Body of pancreas (tissue), 4 donors: ENCODE measurements at places on chromosomes 4 and X. TPM values are rescaled to one million over a fixed set of nuclear protein-coding genes. Genes with fewer than 3 reads are reported as not detected.

The PNPLA4 gene
- total RNA-seq, result 5.7 TPM

The PAGE1 gene
- total RNA-seq, result not detected

The ETDC gene
- total RNA-seq, result not detected

The ADGRG2 gene
- total RNA-seq, result 0.66 TPM

DNA sequence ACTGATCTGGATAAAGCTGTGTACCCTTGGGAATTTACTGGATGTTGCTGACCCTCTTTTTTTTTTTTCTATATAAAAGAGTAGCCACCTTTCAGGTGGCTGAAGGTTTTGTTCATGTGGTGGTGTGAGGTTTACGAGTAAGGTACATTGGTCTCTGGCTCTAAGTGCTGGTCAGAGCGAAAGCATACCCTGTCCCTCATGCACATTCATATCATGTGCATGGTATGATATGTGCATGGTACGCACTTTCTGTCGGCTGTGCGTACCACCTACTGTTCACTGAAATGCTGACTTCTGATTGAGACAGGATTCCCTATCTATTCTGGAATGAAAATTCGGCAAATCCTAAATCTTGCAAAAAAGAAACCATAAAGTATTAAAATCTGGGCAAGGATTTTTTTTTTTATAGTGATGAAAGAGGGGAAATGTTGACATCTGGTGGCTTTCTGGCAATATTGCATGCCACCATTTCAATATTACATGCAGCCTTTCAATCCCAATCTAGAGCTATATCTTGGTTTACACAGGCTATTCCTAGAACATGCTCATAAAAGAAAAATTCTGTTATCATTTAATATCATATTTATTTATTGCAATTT is 32.8 kb downstream of the FAM149A start:
- H3K27me3 ChIP-seq, result no peaks in the 10 kb centered on the region
- no peak overlapping the region for H3K4me3 ChIP-seq
- peak overlapping the region; percentile 48 for H3K27ac ChIP-seq
- H3K4me1 ChIP-seq, result peaks cover 18% of the 10 kb centered on the region

DNA sequence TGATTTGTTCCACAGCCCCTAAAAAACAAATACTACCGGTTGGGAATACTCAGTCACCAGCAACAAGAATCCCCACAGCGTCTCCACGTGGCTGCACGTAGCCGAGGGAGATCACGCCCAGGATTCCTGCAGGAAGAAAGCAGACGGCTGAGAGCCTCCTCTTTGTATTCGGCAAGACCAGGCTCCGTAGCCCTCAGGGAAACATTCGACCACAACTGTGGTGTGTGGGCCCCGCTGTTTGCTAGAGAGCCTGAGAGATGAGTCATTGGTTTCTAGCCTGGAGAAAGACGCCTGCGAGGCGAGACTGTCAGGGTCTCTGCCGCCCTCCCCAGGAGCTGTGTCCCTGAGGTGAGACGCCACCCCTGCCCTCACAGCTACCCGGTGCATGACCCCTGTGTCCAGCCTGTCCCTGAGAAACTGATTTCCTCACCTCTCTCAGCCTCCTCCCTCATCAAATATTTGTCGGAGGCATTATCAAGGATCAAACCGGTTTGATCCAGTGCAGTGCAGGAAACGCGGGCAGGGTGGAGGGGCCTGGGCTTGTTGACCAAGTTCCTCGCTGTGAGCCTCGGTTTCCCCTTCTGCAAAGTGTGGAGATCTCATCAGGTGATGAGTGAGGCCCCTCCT is 4.7 kb upstream of the S100P start:
- no peaks in the 10 kb centered on the region for H3K4me1 ChIP-seq
- peak; percentile 34 for DNase-seq
- no peaks in the 10 kb centered on the region for H3K36me3 ChIP-seq
- no peak overlapping the region for H3K27ac ChIP-seq
- no peaks in the 10 kb centered on the region for H3K27me3 ChIP-seq
- H3K4me3 ChIP-seq, result no peak overlapping the region

DNA sequence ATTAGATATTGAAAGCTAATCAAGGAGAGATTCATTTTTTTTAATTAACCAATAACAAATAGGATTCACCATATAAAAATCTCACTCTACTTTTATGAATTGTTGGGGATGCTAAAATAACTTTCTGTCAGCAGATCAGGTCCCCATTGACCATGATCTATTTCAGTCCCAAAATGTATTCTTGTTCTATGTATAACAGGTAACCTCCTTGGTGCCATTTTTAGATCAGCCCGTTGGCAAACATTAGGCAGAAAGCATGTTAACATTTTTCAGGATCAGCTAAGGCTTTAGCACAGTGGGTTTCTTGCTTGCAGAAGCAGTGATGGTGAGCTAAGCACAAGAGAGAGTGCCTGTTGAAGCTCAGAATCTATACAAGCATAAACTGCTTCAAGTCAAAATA is 40.8 kb upstream of the COX7B2 start:
- H3K27me3 ChIP-seq, result no peaks in the 10 kb centered on the region
- no peak overlapping the region for H3K27ac ChIP-seq
- H3K4me3 ChIP-seq, result no peak overlapping the region
- H3K36me3 ChIP-seq, result no peaks in the 10 kb centered on the region
- H3K4me1 ChIP-seq, result no peaks in the 10 kb centered on the region
- no peak for DNase-seq

GRCh38 chr4:7389101-7389701 is 45.5 kb downstream of the PSAPL1 start:
- no peak overlapping the region for H3K4me3 ChIP-seq
- H3K4me1 ChIP-seq, result no peaks in the 10 kb centered on the region
- H3K27ac ChIP-seq, result no peak overlapping the region
- no peaks in the 10 kb centered on the region for H3K36me3 ChIP-seq
- no peak for DNase-seq

DNA sequence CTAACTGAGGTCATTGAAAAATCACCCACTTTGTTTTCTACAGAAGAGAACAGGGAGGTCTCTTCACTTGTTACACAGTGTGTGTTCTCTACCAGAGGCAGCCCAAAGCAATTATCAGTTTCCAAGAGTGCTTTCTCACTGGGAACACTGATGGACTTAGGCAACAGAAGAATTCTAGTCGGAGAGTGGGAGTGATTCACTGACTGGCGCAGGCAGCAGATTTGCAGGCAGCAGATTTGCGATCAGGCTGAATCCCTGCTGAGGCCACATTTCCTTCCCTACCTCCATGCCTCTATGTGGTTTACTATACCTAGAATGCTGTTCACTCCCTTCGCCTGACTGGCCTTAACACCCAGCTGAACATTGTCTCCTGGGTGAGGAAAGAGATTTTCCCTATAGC is 6.6 kb downstream of the OCIAD2 start:
- no peaks in the 10 kb centered on the region for H3K36me3 ChIP-seq
- DNase-seq, result no peak
- H3K27me3 ChIP-seq, result no peaks in the 10 kb centered on the region
- H3K27ac ChIP-seq, result no peak overlapping the region
- peaks cover 4% of the 10 kb centered on the region for H3K4me1 ChIP-seq

GRCh38 chrX:48890934-48891401 is 6.6 kb downstream of the TIMM17B start:
- peak overlapping the region; percentile 25 for H3K4me3 ChIP-seq
- H3K4me1 ChIP-seq, result peaks cover 8% of the 10 kb centered on the region
- H3K27me3 ChIP-seq, result no peaks in the 10 kb centered on the region
- no peaks in the 10 kb centered on the region for H3K36me3 ChIP-seq
- H3K27ac ChIP-seq, result no peak overlapping the region

DNA sequence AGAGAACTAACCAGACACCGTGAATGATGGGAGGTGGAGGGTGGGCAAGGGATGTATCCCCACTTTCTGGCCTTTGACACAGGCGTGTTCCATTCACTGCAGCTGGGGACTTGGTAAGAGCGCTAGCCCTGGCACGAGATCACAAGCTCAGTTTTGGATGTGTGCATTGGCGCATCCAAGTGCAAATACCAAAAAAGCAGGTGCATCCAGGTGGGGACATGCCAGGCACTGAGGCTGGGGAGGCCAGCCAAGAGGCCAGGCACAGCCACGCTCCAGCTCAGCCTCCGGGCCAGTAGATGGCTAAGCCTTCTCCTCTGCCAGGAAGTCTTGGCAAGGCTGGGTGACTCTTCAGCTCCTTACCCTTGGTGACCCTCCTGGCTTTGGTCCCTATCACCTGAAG is 4.4 kb upstream of the ZFP92 start:
- no peak for DNase-seq
- H3K27me3 ChIP-seq, result no peaks in the 10 kb centered on the region
- peaks cover 6% of the 10 kb centered on the region for H3K4me1 ChIP-seq
- no peak overlapping the region for H3K27ac ChIP-seq
- H3K4me3 ChIP-seq, result no peak overlapping the region
- no peaks in the 10 kb centered on the region for H3K36me3 ChIP-seq

GRCh38 chrX:39883666-39884065 is 214.1 kb downstream of the BCOR start:
- H3K36me3 ChIP-seq, result no peaks in the 10 kb centered on the region
- DNase-seq, result no peak
- no peaks in the 10 kb centered on the region for H3K4me1 ChIP-seq

DNA sequence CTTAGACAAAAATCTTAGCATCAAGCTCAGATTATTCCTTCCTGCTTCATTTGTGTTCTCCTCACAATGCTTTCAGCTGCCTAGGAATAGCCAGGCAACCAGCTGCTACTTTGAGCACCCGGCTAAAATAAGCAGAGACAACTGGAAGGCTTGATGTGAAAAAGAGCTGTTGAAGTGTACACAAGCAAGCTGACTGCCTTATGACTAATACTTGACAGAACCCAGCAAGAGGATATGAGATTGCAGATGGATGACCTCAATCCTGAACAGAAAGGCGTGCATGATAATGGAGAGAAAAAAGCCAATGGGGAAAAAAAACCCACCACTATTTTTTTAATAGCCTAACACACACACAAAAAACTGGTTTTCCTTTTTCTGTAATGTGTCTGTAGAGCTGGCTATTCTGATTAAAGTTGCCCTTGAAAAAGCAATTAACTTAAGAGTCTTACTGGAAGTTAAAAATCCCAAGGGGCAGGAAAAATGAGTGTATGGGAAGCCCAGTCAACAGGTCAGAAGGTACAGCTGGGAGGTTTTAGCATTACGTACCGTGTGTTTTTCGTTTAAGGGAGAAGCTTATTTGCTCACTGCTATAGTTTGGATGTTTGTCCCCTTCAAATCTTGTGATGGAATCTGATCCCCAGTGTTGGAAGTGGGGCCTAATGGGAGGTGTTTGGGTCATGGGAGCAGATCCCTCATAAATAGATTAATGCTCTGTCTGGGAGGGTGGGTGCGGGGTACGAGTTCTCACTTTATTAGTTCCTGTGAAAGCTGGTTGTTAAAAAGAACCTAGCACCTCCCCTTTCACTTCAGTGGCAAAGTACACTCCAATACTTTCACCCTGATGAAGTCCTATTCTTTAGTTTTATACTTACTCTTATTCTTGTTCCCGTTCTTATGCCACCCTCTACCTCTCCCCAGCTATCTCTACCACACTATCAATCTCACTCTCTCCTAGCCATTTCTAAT is 37.1 kb upstream of the HERC6 start:
- no peak overlapping the region for H3K4me3 ChIP-seq
- H3K27ac ChIP-seq, result no peak overlapping the region
- no peaks in the 10 kb centered on the region for H3K4me1 ChIP-seq
- DNase-seq, result no peak
- no peaks in the 10 kb centered on the region for H3K27me3 ChIP-seq

DNA sequence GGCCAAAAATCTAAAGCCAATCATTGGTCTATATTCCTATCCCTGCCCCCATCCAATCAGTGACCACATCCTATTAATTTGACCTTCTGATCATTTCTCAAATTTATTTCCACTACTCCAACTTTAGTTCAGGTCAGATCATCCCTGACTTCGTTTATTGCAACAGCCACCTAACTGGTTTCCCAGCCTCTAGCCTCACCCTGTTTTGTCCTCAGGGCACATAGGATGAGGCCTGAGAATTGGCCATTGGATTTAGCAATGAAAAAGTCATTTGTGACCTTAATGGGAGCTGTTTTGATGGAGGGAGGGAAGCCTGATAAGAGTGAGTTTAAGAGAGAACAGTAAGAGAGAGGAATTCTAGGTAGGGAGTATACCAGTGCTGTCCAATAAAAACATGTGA is 155.0 kb downstream of the AMMECR1 start:
- H3K4me1 ChIP-seq, result peaks cover 6% of the 10 kb centered on the region
- H3K27me3 ChIP-seq, result no peaks in the 10 kb centered on the region
- no peak overlapping the region for H3K4me3 ChIP-seq
- no peak for DNase-seq
- H3K27ac ChIP-seq, result no peak overlapping the region

- no peak overlapping the region for H3K27ac ChIP-seq
- H3K36me3 ChIP-seq, result no peaks in the 10 kb centered on the region
- no peaks in the 10 kb centered on the region for H3K27me3 ChIP-seq
- H3K4me3 ChIP-seq, result no peak overlapping the region
Observed at GRCh38 chrX:63718010-63718694, 66.9 kb downstream of the ARHGEF9 start.

- no peak overlapping the region for H3K4me3 ChIP-seq
- H3K4me1 ChIP-seq, result no peaks in the 10 kb centered on the region
- DNase-seq, result no peak
- H3K36me3 ChIP-seq, result no peaks in the 10 kb centered on the region
- no peak overlapping the region for H3K27ac ChIP-seq
Observed at GRCh38 chrX:19683358-19683757, 168.1 kb upstream of the MAP3K15 start.

GRCh38 chrX:105150036-105150435 is 70.5 kb downstream of the TEX13A start:
- H3K4me1 ChIP-seq, result no peaks in the 10 kb centered on the region
- no peak overlapping the region for H3K27ac ChIP-seq
- DNase-seq, result no peak
- no peaks in the 10 kb centered on the region for H3K27me3 ChIP-seq

- peaks cover 6% of the 10 kb centered on the region for H3K36me3 ChIP-seq
- H3K4me1 ChIP-seq, result no peaks in the 10 kb centered on the region
- DNase-seq, result no peak
- no peaks in the 10 kb centered on the region for H3K27me3 ChIP-seq
Observed at GRCh38 chr4:53432528-53433424, 55.3 kb downstream of the FIP1L1 start.

DNA sequence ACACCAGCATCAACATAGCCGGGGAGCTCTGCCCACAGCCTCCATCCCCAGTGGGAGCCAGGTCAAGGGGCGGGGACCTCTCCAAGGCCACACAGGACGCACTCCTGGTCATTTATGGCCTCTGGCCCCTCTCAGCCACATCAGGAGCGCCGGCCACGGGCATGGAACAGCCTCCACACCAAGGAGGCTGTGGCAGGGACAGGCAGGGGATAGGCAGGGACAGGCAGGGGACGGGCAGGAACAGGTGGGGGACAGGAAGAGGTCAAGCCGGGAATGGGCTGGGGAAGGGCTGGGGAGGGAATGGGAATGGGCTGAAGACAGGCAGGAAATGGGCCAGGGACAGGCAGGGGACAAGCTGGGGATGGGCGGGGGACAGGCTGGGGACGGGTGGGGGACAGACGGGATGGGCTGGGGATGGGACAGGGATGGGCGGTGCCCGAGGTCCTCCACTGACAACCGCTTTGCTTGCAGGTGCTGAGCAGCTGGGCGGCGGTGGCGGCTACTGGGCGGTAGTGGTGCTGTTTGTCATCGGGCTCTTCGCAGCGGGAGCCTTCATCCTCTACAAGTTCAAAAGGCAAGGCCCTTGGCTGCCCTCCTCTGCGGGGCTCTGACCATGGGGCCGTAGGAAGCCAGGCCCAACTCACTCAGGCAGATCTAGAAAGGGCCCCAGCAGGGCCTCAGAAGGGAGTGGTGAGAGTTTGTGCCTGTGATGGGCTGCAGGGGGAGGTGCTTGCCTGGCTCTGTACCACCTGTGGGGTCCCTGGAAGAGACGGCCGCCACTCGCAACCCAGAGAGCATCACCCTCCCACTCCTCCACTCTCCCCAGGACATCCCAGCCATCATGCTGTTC is 205.6 kb downstream of the AFAP1 start:
- H3K36me3 ChIP-seq, result no peaks in the 10 kb centered on the region
- no peaks in the 10 kb centered on the region for H3K4me1 ChIP-seq
- DNase-seq, result no peak
- H3K4me3 ChIP-seq, result no peak overlapping the region
